HuH-7.5 (cell line): ENCODE measurements at places on chromosomes 2 and 18.

DNA sequence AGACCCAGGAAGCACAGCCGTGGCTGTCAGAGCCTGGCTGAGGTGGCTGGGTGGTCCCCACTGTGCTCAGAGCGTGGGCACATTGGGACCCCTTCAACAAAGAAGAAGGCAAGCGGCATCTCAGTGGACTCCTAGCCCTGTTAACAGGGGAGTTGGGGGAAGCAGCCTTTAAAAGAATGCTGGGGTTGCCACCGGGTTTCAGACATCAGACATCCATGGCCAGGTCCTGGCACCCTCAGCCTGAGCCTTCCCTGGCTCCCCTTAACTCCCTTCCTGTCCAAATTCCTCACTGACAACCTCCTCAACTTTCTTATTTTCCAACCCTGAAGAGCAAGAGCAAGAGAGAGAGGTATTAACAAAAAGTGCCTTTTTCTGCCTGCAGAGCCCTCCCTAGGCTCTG, 24.8 kb upstream of the GNAL start:
- DNase-seq: no peak

DNA sequence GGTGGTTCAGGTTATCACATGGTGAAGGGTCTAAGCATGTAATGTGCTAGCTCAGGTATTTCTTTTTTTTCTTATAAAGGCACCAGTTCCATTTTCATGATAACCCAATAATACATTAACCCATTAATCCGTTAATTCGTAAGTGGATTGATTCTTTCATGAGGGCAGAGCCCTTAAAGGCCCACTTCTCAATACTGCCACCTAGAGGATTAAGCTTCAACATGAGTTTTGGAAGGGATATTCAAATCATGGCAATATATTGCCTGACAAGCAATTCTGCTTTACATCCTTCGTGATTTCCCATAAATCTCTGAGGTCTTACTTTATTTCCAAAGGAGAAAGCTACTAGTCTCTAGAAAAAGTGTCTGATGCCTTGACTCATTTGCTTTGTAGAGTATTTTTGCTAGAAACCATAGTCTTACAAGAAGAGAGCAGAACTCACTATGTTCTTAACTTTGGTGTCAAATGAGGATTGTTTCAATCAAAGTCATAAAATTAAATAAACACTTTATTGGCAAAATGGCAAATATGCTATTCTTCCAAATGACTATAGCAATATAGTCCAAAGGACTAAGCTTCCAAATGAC, 271.3 kb downstream of the KCNS3 start:
- DNase-seq: peak; percentile 7

DNA sequence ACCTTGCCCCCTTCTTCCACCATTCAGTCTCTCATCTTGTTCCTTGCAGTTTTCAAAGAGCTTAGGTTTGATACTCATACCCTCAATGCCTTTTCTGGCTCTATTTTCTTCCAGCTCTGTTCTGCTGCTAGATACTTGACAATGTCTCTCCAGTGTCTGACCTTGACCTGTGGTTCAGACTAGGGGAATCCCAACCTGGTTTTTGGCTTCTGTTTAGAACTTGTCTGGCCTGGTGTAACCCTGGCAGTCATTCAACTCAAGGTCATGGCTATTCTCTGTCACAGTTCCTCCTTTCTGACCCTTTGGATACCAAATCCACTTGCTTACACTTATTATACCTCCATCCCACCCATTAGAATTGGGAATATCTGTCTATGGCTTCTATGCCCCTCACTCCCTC, 31.8 kb upstream of the IMP4 start:
- DNase-seq: no peak

GRCh38 chr2:96305979-96306308, 598 bp upstream of the SNRNP200 start:
- no peak for DNase-seq

DNA sequence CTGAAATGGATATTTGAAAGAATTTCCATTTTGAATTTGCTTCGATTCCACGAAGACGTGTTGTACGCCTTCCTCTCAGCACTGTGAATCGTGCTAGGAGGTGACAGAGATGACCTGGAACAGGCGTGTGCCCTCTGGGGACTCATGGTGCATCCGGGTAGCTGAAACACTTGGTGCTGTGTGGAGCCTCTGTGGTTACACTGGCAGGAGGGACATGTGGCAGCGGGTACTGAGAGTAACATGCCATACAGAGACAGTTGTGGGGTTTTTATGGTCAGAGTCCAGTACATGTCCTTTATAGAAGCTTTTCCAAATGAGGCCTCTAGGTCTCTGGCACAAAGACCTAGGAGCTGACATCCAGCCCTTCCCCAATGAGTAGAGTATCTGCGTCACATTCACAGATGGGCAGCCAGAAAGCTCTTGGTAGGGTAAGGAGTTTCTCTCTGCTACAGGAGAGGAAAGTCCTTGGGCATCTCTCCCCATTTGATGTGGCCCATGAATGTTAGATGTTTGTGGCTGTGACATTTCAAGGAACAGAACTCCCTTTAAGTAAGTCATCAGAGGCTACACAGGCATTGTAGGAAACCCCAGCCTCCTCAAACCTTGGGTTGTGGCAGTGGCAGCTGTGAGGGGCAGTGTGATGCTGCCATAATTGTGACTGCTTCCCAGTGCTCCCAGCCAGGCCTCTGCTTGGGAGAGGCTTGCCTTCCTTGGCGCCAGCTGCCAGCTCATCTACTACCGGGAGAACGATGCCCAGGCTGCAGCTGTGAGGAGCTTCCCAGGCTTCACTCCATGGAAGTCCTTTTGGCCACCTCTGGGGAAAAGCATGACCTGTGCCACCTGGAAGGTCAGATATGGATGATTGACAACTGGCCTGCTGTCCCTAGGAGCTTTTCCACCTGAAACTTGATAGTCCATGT, 80.6 kb downstream of the ACOXL start:
- no peak for DNase-seq

DNA sequence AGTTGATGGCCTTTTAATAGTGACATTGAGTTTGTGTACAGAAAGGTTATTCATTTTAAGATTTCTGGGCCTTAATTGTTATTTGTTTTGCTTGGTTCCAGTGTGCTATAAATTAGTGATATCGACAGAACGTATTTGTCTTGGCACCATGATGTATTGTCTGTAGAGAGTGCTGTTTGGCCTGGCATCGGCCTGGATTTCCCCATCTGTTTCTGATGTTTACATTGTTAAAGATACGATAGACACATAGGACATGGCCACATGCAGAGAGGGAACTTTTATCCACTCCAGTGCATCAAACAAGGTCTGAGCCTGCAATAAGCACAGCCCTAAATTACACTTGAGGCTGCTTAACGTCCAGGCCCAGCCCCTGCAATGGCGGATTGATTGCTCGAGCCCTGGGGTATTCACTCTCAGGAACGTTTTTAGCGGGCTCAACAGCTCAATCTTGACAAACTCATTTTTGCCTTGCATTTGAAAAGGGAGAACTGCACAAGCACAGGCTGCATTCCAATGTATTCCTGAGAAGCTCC, 144.7 kb downstream of the SLC4A3 start:
- DNase-seq: no peak
